ENCODE measurements at places on chromosomes 13 and 19.

- DNase-seq = no peak
Measured at GRCh38 chr19:48518207-48518606, 6.6 kb upstream of the LMTK3 start.

DNA sequence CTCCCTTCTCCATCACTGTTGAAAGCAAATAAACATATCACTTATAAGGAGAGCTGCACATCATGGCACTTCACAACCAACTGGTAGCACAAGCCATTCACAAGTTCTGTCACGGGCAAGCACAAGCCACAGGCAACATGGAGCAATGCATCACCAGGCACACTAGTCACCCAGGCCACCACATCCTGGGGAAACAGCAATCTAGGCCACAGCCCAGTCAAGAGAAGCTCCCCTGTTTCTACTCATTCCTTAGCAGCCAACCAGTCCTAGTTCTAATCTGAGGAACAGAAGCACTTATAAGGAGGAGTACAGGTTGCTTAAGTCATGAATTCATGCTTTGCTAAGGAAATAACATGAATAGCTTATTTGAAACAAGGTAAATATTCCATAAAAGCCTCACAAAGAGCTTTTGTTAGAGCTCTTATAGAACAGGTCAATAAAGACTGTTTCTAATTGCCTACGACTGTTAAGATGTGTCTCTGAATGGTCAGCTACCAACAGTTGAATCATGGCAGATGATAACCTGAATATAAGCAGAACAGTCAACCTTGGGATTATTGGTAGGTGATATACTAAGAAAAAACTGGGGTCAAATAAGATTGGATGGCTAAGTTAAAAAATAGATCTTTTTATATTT is 169.0 kb downstream of the TBC1D4 start:
- DNase-seq = no peak

- no peak for DNase-seq
Measured at GRCh38 chr13:90979059-90979458, 368.4 kb upstream of the MIR17HG start.

DNA sequence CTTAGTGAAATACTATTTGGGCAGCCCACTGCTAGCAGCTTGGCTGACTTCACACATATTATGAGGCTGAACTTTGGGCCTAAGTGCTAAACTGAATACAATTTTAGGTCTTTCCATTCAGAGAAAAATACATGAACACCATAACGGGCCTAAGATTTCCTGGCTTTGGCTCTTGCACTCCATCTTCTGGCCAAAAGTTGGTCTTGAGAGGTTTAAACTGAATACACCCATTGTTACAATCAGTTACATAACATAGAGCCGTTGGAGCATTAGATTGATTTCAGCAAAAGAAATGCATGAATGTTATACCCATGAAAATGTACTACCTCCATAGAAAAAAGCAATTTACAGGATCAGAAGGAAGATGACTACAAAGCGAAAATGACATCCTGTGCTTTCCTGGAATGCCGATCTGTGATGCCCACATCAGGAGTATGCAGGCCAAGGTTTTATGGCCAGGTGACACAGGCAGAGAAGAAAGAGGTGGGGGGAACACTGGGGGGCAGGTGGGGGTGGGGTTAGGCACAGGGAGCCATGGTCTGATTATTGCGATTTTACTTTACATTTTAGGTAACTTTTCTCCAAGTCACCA is 11.1 kb upstream of the SHISA2 start:
- DNase-seq = no peak

DNA sequence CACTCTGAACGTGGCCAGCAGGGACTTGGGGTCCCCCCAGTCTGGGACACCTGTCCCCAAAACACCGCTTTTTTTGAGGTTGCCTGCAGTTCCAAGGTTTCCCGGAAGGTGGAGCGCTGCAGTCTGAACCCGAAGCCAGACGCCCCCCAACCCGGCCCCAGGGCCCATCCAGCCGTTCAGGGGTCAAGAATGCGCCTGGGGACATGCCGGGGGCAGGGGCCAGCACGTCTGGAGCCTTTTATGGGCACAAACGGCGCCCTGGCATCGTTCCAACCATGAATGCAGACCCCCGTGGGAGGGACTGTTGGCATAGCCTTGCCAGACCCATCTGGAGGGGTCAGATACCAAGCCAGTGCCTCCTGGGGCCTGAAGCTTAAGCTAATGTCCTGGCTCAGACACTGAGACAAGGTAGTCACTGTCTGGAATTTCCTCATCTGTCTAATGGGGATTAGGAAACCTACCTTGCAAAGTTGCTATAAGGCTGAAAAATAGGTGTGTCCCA is 6.9 kb downstream of the S1PR5 start:
- no peak for DNase-seq

- DNase-seq = no peak
Measured at GRCh38 chr19:56098731-56099568, 22.1 kb downstream of the ZNF787 start.

DNA sequence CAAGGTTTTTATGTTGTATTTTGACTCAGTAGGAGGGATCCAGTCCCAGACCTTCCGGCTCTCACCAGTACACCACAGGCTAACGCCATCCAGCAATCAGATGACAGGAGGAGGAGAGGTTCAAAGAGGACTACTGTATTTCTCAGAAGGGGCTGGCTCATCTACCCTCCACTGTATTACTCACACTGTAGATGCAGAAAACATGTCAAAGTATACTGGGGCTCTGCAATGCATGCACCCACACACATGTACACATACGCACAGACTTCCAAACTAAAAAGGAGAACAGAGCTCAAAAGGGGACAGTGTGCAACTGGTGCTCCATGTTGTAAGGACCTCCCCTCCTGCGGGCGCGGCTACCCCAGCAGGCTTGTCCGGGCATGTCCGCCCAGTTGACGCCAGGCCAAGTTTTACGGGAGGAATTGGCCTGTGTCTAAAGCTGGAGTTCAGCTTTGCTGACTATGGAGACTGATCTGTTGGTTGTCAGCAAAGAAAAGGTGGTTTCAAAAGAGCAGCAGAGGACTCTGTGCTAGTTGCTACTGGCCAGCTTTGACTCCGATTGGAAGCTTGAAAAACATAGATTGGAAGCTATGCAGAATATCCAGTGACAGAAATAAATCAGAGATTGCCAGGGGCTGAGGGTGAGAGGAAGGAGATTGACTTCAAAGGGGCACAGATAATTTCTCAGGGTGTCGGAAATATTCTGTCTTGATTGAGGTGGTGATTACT is 314.2 kb downstream of the DLEU7 start:
- no peak for DNase-seq

DNA sequence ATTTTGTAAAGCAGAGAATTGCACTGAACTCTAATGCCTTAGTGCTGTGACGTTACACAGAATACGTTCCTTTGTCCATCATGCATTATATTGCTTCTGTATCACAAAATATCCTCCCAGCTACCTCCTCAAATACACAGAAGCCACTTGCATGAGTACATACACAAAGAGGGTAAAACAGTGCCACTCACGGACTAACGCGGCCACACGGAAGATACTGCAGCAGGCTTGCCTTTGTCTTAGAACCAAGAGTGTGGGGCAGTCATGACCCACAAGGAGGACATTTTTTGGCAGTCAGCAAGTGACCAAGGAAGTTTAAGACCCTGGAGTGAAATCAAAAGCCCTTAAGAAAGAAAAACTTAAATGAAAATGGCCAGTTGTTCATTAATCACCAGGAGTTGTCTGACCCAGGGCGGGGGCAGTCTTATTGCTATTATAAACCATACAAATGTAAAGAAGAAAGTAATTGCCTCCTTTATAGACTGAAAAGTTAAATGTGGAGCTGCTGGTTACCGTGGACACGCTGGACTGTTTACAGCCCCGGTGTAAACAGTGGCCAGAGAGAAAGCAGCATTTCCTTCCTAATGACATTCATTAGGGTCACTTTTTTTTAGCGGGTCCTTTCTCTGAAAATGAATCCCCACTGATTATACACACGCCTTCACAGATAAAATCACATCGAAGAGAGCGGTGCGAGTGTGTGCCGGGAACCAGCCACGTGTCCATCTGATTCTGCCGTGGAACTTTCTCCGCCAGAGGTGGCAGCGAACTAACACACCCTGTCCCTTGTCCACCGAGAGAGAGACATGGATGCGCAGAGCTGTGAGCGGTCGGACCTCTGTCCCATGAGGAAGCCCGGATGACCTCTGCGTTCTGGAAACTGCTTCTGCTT is 66.8 kb downstream of the SOX1 start:
- DNase-seq = no peak

DNA sequence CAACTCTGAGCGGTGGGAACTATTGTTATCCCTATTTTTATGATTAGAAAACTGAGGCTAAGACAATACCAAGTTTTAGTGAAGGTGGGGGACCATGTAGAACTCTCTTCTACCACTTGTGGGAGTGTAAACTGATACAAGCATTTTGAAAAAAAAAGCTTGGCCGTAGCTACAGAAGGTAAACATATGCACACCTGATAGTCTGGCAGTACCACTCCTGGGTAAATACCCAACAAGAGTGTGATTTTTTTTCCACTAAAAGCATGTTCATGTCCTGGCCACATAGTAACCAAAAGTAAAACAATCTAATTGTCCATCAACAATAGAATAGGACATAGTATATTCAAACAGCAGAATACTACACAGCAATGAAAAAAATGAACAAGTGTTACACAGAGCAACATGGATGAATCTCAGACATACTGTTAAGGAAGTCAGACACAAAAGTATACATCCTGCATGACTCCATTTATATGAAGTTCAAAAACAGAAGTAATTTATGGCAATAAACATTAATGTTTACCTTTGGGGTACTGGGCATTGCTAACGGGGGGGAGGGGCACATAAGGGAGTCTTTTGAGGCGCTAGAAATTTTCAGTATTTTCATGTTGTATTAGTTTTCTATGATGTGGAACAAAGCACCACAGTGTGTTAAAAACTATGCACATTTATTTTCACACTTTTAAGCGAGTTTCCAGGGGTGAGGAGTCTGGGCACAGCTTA is 6.4 kb upstream of the SPATA13 start:
- no peak for DNase-seq

GRCh38 chr13:97497400-97497799 is 63.4 kb downstream of the RAP2A start:
- DNase-seq = no peak

DNA sequence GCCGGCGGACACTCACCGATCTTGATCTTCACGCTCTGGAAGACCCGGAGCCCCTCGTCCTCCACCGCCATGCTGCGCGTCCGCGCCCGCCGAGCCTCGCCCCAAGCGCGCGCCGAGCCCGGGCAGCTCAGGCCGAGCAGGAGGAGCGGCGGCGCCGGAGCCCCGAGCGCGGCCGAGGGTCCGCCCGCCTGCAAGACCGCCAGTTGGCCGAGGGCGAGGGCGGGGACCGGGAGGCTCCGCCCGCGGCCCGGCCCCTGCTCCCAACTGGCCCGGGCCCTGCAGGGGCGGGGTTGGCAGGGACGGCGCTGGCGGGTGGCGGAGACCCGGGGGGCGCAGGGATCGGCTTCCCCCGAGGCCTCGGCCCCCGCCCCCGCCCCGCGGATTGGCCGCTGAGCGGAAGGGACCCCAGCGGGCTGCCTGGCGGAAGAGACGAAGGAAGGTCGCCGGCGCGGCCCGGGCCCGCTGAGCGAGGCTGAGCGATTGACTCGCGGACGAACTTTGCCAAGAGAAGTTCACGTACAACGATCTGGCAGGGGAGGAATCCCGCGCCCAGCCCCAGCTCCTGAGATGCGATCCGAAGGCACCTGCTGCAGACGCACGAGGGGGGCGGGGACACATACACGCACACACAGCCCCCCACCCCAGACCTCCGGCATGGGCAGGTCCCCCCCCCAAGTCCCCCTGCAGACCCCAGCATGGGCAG is at the start of gene RASA3:
TSS of gene RASA3 (minus strand) at position 205 of the 703 bp plus-strand sequence. CDS start at position 71, 134 bp downstream.
- peak; percentile 54 for DNase-seq
